ENCODE measurements at places on chromosomes 1 and 21.
A peak's percentile ranks its signal among the peaks of the same experiment; 100 is the strongest.

DNA sequence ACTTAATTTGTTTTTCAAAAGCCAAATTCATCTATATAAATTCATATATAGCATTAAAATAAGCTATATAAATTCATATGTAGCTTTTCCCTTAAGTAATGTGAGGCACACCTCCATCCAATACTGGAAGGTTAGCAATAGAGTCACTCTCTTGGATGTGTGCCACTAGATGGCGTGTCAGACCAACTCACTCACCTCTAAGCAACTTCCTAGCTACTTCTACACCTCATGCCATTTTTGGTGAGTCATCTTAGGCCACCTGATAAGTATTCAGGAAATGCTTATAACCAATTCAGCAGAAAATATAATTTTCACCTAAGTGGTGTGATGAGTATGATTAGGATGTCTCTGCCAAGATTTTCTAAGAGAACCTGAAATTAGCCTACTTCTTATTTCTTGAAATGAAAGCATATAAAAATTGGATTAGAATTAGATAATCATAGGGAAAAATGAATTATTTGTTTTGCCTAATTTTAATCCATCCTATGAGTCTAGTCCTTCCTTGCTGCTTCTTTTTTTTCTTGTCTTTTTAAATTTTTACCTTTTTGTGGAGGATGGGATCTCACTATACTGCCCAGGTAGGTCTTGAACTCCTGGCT lies 34.4 kb upstream of the TADA1 start:
- H3K27ac ChIP-seq: no peak overlapping the region
- peaks cover 12% of the 10 kb centered on the region for H3K27me3 ChIP-seq
- peaks cover 14% of the 10 kb centered on the region for H3K4me1 ChIP-seq
- peak; percentile 91 for DNase-seq

- DNase-seq: no peak
- H3K4me1 ChIP-seq: no peaks in the 10 kb centered on the region
- H3K27ac ChIP-seq: no peak overlapping the region
- H3K36me3 ChIP-seq: no peaks in the 10 kb centered on the region
- H3K4me3 ChIP-seq: no peak overlapping the region
Measured at GRCh38 chr1:207606362-207606755, 38.6 kb upstream of the CR1L start.

GRCh38 chr1:93976711-93977597 lies 67.7 kb upstream of the GCLM start:
- H3K36me3 ChIP-seq: no peaks in the 10 kb centered on the region
- no peak for DNase-seq
- no peak overlapping the region for H3K27ac ChIP-seq
- no peaks in the 10 kb centered on the region for H3K27me3 ChIP-seq
- H3K4me3 ChIP-seq: no peak overlapping the region

DNA sequence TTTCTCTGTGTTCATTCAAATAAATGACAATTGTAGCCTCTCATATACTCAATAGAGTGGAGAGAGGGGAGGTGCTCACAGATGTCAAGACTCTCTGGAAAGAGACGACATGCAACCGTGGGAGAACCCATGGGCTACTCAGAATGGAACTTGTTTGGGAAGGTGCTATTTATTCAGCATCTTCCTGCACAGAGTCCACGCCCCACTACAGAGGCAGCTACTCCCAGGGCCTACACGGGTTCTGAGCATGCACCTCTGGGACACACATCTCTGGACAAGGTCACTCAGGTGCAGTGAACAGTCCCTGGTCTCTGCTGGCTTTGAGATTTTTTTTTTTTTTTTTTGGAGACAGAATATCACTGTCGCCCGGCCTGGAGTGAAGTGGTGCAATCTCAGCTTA lies 64.1 kb downstream of the NID1 start:
- H3K4me1 ChIP-seq: peaks cover 16% of the 10 kb centered on the region
- no peak for DNase-seq
- H3K27me3 ChIP-seq: no peaks in the 10 kb centered on the region

Measured in astrocyte (in vitro differentiated cells and primary cell).